ENCODE measurements at places on chromosomes 11 and 22.

DNA sequence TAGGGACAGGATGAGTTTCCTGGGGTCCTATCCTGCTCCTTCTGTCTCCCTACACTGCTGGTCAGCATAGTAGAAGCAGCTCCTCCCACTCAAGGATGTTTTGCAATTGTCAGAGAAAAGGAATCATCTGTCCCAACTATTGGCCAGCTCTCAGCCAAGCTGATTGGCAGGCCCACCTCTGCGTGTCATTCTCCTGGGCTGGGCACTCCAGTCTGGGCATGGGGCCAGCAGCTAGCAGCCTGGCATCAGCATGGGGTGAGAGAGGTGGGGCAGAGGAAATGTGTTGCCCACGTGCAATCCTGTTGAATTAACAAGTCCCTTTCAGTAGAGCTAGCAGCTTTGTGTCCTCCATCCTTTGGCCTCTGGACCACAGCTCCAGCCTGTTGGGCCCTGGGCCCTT, 14.1 kb downstream of the ANKK1 start:
- no peak for DNase-seq

DNA sequence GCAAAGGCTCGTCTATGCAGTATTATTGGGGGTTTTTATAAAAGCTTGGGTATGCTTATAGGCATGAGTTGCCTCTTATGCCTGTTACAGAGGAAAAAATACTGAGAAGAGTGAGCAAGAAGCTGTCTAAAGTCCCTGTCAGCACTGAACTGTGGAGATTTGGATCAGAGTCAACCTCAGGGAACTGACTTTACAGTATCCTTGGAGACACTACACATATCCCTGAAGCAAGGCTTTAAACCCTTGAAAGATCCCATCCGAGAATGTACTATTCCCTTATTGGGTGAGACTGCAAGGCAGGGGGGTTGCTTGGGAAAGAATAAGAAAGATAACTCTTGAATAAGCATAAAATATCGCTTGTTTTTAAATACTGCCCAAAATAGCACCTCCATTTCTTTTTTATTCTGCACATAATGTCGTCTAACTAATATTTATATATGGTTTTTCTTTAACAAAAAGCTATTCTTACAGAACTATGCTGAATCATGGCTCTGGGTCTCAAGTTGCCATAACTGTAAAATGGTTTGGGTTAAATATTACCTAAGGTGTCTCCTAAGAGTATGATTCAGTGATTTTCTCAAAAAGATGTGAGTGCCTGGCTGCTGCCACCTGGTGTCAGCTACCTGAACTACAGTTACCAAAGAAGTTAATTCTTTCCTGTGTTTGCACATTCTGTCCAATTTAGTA, 1062.8 kb downstream of the DLG2 start:
- DNase-seq: no peak

GRCh38 chr22:45834241-45834640, 142.7 kb downstream of the WNT7B start:
- no peak for DNase-seq

GRCh38 chr11:83661491-83662350, 375.6 kb upstream of the CCDC90B start:
- no peak for DNase-seq

DNA sequence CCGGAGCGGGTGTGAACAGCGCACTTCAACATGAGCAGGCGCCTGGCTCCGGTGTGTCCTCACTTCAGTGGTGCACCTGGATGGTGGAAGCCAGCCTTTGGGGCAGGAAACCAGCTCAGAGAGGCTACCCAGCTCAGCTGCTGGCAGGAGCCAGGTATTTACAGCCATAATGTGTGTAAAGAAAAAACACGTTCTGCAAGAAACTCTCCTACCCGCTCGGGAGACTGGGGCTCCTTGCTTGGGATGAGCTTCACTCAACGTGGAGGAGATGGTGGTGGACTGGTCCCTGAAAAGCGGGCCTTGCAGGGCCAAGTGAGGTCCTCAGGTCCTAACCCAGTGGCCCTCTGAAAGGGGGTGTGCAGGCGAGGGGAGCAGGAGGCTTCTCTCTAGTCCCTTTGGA, 7.5 kb downstream of the MCAM start:
- DNase-seq: no peak

DNA sequence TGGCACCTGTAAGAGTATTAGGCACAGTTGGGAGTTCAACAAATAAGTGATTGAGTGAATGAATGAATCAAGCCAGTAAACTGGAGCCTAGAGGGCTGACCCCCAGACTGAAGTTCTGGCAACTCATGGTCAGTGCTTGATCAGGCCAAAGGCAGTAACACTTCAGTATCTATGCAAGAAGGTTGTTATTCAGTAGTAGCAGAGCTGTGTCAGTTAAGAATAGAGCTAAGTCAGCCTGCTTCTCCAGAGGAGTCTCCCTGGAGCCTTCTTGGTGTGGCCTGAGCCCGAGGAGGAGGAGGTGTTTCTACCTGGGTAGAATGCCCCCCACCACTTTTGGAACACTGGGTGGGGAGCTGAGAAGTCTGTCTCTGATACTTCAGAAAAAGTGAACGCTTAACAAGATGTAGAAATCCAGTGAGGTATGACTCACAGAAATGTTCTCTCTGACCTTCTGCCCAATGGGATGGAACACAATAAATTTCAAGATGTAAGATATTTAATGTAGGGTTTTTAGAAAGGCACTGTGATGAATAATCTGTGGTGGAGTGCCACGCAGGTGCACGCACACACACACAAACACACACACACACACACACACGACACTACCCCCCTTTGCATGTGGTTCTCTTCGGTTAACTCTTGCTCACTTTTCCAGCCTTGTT, 219.9 kb downstream of the HIPK3 start:
- no peak for DNase-seq

GRCh38 chr22:47674600-47674999, 912.1 kb downstream of the TBC1D22A start:
- DNase-seq: no peak

GRCh38 chr11:89361734-89362133, 129.4 kb downstream of the NOX4 start:
- DNase-seq: no peak

DNA sequence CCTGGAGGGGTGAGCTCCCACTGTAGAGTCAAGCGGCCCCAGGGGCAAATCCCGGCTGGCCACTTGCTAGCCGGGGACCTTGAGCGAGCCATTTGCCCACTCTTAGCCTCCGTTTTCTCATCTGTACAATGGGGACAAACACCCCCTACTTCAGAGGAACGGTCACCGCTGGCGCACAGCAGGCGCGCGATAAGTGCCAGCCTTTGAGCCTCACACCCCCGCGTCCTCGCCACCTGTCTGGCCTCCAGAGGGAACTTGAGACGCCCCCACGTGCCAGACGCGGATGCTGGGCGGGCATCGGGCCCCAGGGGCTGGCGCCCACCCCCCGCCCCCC, 72.6 kb upstream of the TCF20 start:
- DNase-seq: no peak

DNA sequence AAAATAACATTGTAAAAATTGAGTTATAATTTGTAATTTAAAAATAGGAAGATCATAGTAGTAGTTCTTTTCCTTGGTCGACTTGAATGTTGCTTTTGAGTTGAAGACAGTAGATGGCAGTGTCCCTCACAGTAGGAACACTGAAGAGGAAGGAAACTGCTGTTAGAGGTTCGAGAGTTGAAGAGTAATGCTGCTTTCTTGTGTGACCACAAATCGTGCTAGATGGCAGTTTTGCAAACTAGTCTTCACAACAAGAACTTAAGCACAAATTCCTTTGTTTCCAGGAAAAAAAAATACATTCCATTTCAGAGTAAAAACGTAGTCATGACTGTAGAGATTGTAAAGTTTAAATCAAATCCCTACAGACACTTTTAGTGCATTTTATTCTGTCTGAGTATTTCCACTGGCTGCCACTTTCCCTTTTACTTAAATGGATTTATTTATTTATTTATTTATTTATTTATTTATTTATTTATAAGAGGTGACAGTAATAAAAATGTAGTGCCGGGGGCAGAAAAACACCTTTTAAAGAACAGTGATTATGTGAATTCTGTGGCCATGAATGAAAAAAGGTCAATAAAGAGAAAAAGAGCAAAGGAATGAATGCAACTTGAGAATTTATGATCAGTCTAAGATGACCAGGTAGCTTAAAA, 54.6 kb downstream of the SPECC1L start:
- DNase-seq: peak; percentile 83

DNA sequence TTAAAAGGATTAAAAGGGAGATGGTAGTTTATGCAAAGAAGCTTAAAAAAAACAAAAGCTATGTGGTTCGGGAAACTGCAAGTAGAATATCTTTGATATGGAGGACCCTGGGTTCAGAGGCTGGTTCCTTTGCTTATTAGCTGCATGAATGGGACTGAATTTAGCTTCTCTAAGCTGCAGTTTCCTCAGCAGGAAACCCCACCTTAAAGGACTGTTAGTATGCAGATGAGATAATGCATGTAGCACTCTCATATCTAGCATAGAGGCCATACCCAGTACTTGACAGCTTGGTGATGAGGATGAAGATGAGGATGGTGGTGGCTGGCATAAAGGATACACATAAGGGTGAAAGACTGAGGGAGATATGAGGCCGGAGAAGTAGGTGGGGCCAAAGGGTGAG, 134.6 kb downstream of the RRAS2 start:
- no peak for DNase-seq

DNA sequence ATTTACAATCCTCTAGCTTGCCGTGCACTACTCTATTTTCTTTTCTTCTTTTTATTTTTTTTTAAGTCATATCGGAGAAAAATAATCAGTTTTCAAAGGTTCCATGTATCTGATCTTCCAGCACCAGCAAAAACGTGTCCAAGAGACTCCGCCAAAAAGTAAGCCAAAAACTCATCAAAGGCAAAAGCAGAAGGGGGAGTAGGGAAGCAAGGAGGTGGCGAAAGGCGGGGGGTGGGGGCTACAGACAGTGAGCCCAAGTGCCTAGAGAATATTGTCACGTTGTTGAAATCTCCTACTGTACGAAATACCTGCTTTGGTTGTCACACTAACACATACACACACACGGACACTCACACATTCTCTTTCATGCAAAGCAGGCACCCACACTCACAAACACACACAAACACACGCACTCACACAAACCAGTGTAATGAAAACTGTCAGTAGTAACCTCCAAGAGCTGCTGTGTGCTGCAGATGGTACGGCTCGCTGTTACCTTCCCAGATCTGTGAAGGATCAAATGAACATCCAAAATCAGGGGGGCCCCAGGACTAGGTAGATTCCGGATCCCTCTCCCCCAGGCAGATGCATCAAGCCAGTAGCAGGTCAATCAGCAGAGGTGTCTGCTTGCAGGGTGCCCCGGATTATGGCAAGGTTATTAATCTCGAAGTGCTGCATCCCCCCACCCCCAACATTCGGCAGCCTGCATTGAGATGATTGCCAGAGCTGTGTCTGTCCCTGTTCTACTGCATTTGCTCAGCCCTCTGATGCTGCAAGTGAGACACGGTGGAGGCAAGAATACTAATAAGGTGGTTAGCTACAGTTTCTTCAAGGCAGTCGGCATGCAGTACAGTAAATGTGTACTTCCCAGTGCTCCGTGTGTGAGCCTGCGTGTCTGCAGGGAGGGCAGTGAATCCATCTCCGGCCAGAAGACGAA, at the start of gene LRRC4C:
LRRC4C (minus strand) TSS at position 188 of the 937 bp plus-strand sequence.
- DNase-seq: no peak

DNA sequence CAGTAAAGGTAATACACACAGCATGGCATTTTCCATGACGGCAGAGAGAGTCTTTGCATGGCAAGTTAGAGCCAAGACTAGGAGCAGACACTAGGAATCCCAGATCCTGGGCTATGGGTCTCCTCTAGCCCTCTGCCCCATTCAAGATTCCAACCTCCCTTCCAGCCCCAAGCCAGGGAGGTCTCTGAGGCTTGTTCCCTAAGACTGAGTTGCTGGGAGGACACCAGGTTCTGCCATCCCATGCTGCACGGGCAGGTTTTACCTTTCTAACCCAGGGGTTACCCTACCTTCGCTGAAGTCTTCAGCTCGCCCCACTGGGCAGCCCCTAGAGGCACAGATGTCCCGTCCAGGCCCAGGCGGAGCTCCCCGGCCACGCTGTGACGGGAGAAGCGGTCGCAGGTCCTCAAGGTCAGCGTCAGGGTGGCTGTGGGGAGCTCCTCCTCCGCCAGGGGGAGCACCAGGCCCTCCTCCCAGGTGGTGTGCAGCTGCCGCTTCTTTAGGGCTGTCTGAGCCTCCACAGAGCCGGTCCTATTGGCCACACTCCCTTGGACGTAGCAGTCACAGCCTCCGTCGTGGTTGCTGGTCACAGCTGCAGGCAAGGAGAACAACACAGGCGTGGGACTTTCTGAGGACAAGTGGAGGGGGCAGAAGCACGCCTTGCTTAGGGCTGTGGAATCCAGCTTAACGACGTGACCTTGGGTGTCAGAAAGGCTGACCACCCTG, 33.8 kb downstream of the SYT13 start:
- DNase-seq: no peak

- DNase-seq: no peak
These were observed 130.5 kb downstream of the KIRREL3 start for GRCh38 chr11:126870021-126870420.

DNA sequence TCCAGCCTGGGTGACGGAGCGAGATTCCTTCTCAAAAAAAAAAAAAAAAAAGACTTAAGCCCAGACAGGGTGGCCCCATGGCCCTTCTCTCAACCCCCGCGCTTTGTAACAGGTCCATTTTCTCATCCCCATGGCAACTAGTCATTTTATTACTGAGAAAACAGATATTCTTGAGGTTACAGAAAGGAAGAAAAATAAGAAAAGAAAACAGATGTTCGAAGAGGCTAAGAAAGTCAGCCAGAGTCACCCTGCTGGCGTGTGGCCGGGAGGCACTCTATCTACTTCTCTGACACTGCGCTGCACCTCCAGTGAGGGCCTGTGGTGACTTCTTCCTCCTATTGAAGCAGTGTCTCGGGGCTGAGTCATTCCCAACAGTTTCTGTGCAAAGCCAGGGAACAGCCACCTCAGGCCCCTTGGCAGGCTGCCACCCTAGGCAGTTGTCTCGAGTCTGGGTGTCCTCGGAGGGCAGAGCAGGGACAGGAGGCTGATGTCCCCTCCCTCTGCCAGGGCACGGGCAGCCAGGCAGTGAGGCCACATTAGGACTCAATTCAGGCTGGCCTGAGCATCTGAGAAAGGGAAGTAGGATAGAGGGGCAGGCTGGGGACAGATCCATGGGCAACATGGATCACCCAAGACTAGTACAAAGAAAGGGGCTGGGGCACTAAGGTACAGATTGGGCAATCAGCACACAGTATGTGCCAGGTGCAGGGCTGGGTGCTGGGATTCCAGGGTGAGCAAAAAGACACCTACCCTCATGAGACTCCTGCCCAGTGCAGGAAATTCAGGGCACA, 16.4 kb upstream of the SYVN1 start:
- peak; percentile 40 for DNase-seq
